ENCODE measurements at places on chromosomes 12 and 14.

DNA sequence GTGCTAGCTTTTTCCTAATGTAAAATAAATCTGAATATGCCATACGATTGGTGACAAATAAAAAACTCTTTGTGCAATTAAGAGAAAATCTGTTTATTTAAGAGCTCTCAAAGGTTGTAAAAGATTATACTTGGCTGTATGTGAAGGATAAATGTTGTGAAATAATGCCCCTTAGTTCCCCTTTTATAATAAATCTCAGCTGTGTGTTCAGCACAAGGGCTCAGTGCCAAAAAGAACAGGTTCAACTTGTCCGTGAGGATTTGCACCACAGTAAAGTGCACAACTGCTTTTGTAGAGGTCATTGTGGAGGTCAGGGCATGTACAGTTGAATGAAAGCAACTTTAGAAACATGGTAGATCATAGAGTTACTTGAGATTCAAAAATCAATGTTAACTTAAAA is 118.6 kb downstream of the TRMT5 start:
- DNase-seq, result no peak

DNA sequence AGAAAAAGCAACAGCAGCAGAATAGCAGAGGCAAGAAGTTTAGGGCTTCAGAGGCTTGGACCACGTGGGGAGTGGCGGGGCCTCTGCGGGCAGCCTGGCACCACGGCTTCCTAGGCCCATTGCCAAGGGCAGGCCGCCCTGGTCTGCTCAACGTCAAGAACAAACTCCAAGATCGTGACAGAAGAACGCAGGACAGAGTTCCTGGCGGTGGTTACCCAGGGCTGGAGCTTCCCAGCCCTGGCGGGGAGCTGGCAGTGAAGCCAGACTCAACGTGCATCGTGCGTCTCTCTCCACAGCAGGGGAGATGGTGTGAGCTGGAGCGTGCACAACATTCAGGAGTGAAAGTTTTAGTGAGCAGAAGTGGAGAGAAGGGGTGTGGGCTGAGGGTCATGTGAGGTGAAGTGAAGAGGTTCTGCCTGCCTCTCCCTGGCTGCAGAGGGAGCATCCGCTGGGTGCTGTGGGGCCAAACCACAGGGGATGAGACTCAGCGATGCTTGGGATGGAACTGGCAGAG is 13.9 kb upstream of the CACNA2D4 start:
- peak; percentile 30 for DNase-seq

GRCh38 chr14:19993438-19993837 is 8.5 kb upstream of the OR4Q2 start:
- DNase-seq, result no peak

DNA sequence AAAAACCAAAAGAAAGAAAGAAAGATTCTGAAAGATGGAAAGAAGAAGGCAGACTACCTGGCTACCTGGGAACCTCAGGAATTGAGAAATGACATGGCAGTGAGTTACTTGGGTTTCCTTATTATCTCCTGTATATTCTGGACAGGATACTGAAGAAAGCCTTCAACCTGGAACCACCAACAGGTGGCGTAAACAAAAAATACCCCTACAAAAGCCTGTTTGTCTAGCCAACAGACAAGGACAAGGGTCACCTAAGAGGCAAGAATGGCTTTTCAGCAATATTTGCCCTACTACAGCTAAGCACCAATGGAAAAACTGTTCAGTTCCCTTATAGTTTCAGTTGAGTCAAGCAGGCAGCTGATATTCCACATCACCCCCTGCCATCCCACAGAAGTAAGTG is 274.9 kb downstream of the GPHN start:
- no peak for DNase-seq

- no peak for DNase-seq
These were observed 76.3 kb upstream of the RTL1 start for GRCh38 chr14:100979780-100980179.

- DNase-seq, result no peak
These were observed 30.3 kb downstream of the YEATS4 start for GRCh38 chr12:69389831-69390230.

- no peak for DNase-seq
These were observed 12.3 kb upstream of the C12orf71 start for GRCh38 chr12:27094726-27095125.

DNA sequence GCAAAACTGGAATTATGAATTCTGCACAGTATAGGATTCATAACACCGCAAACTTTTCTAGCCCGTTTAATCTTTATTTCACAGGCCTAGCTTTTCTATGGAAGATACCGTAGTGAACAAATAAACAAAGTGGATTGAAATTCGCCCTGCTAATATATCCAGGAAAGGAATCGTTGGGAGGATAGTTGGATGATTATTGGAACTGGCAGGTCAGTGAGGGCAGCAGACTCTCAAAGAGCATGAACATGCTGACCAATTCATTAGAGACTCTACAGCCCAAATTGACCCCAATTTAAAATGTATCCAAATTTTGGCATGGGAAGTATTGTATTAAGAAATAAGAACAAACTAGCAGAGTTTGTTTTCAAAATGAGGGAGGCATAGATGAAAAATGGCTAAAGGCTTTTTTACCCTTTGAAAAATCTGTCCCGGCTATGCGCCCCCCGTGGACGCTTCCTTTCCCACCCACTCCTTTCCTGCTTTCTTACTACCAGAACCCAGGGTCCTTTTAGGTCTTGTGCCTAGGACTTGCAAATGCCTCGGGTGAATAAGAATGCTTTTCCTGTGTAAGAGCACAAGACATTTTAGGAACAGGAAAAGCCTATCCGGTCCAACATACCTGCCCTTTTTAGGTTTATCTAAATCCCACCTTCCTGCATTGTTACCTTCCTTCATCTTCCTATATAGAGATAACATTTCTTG is 84.6 kb upstream of the PTPRB start:
- peak; percentile 50 for DNase-seq

DNA sequence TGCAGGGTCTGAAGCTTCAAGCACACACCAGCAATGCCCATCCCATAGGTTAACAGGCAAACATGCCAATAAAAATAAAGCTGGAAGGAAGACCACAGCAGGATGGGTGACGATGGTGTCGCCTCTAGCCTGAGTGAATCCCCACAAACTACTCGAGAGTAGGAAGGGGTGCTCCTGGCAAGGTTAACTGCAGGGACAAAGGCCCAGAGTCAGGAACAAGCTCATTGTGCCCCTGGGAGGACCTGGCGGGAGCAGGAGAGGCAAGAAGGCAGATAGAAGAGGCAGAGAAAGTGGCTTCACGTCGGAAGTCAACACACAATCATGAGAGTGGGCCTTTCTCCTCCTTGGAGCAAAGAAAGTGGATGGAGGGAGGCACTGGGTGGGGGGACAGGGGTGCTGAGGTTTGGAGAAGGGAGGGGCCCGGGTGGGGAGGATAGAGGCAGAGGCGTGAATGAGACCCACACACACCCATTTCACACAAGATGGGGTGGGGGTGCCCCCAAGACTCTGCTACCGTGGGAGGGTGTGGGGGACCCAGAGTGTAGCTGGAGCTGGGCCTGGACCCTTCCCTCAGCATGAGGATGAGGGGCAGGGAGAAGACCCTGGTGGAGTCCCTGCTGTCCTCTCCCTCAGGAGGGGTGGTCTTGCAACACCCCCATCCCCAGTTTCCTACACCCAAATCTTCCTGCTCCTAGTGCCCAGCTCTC is 43.1 kb downstream of the DIO3 start:
- DNase-seq, result no peak

GRCh38 chr12:105324704-105325103 is 5.8 kb upstream of the C12orf75 start:
- no peak for DNase-seq

GRCh38 chr12:12983420-12984035 is 16.5 kb downstream of the HEBP1 start:
- DNase-seq, result no peak

- no peak for DNase-seq
These were observed 28.1 kb downstream of the BLTP3B start for GRCh38 chr12:100114574-100114973.

DNA sequence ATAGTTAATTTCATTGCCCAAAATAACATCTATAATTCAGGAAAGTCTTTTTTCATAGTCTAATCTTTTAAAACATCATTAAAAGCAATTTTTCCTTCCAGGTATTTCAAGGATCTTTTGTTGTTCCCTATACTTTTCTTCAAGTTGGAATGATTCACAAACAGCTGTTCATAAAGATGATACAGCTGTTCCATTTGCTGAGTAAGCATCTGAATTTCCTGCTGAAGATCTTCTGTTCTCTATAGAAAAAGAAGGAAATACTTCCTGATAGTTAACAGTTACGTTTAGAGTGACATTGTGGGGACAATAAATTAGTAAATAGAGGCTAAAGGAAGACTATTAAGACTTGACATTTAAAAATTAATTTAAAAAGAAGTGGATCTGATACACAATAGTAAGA is 30.3 kb upstream of the ESR2 start:
- DNase-seq, result no peak

DNA sequence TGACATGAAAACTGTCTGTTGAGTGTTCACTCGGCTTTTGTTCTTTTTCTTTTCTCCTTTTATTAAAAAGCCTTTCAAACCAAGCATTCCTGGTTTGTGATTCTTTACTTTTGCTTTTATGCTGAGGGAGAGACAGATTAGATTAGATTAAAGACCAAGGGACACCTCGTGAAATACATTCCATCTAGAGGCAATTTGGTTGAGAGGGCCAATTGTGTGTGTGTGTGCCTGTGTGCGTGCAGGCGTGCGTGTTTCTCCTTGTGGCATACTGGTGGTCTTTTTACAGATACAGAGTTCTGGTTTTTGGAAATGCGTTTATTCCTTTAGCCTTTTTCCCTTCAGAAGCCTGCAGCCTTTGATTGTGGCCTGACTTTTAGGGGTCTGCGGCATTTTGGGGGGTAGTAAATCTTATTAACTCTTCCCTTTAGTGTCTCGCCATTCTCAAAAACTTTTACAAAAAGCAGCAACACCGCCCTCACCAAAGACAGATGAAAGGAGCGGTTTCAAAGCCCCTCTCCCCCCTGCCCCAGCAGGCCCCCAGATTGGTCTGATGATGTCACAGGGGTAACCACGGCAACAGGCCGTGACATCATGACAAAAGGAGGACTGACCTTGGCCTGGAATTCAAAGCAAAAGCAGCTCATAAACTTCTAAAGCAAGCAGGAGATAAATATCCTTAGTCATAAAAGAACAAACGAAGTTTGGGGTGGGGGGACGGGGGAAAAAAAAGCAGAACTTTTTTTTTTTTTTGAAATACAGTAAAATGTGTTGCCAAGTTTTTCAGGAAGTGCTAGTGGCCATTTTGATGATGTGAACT is 84.1 kb upstream of the TBX3 start:
- no peak for DNase-seq

GRCh38 chr14:93974833-93975232 is 1.5 kb downstream of the ASB2 start:
- DNase-seq, result no peak

GRCh38 chr14:79613625-79614024 is 597.7 kb downstream of the DIO2 start:
- no peak for DNase-seq

DNA sequence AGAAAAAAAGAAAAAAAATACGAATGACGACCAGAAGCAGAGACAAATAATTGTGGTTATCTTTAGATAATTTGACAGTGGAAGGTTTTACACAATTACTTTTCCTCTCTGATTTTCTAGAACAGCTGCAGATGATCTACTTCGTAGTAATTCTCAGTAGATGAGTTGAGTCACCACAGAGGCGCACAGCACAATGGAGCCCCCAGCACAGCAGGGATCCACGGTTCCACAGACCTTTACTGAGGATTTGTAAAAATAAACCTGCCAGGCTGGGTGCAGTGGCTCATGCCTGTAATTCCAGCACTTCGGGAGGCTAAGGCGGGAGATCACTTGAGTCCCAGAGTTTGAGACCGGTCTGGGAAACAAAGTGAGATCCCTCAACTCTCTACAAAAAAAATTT is 29.3 kb downstream of the AMN start:
- no peak for DNase-seq

DNA sequence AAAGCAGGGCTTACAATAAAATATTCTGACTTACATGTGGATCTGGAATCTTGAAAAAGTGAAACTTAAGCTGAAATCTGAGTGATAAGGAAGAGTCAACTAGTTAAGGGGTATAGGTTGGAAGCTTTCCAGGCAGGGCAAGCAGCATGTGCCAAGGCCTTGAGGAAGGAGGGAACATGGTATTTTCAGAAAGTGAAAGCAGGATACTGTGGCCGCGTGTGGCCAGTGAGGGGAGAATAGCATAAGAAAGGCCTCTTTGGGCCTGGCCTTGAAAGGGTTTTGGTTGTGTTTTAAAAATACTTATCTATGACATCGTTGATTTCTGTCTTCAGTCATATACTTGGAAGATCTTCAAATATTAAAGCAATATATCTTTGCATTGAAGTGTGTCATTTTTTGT is 213.4 kb downstream of the AKAP6 start:
- no peak for DNase-seq

- DNase-seq, result no peak
These were observed 824 bp downstream of the TBK1 start for GRCh38 chr12:64452559-64453329.

DNA sequence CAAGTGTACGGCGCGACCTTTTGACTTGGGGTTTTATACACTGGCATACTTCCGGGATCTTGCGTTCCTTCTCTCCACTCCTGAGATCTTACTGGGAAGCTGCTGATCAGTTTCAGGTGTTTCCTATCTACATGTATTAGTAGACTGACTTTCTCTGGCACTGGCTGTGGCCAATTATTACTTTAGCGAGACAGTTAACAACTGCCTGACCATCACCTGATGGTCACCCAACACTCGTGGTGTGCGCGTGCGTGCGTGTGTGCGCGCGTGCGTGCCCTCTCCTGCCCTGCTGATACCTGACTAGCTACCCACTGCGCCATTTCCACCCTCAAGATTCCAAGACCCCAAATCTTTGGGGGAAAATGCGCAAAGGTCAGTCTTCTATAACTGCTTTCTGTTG is 249.9 kb downstream of the AEBP2 start:
- no peak for DNase-seq

- peak; percentile 87 for DNase-seq
These were observed 226.9 kb upstream of the CRY1 start for GRCh38 chr12:107320033-107320928.

GRCh38 chr12:67599691-67600090 is 48.9 kb upstream of the DYRK2 start:
- no peak for DNase-seq

DNA sequence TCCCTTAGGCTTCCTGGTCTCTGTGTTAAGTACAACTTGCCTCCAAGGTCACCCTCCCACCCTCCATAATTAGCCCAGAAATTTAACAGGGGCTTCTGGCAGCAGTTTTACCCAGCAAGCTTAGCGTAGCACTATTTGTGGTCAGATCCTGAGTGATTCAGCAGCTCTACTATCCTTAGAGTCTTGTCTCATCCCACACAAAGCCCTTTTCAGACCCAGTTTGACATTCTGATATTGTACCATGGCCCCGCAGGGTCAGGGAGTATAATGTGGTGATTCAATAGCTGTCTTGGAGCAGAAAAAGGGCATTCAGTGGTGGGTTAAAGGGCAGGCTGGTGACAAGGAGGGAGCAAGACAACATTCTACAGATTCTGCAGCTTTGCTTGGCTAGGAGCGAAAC is 153.8 kb upstream of the DDHD1 start:
- no peak for DNase-seq

DNA sequence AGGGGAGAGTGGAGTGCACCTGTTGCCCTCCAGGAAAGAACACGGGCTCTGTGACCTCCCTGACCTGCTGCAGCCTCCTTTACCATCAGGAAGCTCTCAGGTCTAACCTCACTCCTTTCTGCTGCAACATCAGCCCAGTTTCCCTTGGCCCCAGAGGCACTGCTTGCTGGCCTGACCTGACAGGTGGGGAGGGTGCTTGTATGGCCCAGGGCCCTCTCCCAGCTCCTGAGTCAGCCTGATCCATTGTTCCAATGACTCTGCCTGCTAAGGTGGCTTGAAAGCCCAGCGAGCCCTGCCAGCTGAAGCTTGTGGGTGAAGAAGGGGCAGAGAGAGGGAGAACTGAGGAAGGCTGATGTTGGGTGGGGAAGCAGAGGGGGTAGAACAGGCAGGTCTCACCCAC is 13.2 kb upstream of the KRT78 start:
- peak; percentile 28 for DNase-seq

GRCh38 chr12:49998453-49998852 is 25.7 kb downstream of the AQP6 start:
- DNase-seq, result no peak
